ENCODE measurements at places on chromosomes 12 and 14.
A peak's percentile ranks its signal among the peaks of the same experiment; 100 is the strongest.

- DNase-seq: no peak
Observed at GRCh38 chr12:2489275-2489674, 305.5 kb upstream of the FKBP4 start.

- no peak for DNase-seq
Observed at GRCh38 chr12:67689385-67689784, 40.8 kb downstream of the DYRK2 start.

DNA sequence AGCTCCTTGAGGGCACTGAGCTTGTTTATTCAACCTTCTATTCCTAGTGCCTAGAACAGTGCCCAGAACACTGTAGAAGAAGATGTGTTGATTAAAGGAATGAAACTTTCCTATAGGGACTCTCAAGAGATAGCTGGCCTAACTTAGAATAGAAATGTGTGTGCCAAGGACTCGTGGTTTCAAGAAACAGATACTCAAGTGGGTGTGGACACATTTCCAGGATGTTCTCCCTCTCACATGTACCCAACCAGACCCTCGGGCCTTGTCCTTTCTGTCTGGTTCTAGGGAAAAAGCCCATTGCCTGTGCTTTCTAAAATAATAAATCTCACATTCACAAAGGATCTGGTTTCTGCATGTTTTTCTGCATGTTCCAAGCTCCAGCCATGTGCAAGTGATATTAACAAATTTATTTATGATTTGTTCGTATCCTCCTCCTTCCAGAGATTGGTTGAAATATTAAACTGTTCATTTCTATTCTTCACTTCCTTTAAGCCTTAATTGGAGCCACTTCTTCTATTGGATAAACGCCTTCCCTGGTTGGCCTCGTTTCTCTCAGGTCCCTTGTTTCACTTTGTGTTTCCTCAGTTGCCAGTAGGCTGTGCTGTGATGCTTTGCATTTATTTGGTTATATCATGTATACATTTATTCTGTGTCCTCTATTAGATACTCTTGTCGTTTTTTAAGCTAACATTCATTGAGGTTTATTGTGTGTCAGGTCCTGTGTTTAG, 89.8 kb downstream of the CRADD start:
- DNase-seq: no peak

- peak; percentile 12 for DNase-seq
Observed at GRCh38 chr12:30696486-30696885, 817 bp upstream of the IPO8 start.

DNA sequence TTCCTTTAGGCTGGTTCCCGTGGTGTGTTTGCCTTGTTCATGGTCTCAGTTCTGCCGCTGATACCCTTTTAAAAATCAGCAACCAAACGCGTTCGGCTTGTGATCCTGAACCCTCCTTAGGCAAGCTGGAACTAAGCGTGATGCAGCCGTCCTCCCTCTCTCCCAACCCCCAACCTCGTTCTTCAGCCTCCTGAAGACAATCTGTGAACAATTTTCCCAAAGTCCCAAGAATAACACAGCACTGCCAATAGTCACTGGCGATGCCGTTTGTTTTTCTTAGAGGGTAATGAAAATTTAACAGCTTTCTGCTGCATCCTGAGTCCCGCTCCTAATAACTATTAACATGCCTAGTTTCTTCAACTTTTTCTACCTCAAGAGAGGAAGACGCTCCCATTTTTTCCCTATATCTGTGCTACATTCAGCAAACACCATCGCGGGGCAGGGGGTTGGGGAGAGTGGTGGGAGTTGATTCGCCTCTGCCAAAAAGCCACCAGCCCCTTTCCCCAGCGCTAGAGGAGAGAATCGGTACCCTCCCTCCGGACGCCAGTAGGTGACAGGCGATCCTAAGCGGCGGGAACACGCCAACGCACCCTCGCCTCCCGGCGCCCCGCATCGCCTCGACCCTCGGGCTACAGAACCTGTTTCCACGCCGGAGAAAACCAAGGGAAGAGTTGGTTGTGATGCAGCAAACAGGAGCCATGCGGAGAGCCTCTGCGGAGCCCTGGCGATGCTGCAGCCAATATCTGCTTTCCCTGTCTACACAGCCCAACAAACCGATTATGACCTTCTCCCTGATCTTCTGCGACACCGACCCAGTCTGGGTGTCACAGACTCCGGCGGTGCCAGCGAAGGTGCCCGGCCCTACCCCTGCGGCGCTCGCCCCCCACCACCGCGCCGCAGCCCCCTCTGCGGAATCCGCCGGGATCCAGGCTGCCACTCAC, 752 bp downstream of the PRICKLE1 start:
- DNase-seq: peak; percentile 17

DNA sequence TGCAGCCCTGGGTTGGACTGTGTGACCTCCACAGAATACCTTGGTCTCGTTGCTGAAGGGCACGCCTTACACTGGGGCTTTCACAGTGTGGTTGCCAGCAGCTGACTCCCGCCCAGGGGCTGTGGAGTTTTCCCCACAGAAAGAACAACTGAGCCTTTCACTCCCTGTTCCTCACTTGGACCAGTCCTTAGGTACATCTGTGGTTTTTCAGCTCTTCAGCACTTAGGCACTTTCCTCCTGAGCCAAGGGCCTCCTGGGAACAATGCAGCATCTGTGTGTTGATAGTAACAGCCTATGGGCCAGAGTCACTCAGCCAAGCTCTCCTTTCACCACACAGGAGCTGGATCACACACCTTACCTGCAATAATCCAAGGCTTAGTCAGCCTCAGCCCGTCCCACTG, 25.0 kb downstream of the ERP27 start:
- no peak for DNase-seq

- no peak for DNase-seq
Observed at GRCh38 chr12:76694369-76694768, 69.5 kb upstream of the ZDHHC17 start.

DNA sequence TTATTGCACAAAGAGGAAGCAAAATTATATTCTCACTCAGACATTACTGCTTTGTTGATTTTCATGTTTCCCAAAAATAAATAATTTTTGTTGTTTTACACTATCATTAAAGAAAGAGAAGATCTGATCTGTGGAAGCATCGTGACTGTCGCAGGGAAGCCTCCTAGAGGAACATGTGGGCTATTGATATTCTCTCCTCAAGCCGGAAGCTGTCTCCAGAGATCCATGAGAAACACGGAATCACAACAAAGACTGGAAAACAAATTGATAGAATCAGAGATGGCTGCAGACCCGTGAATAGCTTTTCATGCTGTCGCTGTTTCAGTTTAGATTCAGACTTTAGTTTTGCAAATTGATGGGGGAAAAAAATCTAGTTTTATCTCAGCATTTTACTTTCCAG, 235.2 kb upstream of the TMPO start:
- DNase-seq: no peak

GRCh38 chr12:53988541-53989226, 3.7 kb downstream of the HOXC10 start:
- DNase-seq: no peak

DNA sequence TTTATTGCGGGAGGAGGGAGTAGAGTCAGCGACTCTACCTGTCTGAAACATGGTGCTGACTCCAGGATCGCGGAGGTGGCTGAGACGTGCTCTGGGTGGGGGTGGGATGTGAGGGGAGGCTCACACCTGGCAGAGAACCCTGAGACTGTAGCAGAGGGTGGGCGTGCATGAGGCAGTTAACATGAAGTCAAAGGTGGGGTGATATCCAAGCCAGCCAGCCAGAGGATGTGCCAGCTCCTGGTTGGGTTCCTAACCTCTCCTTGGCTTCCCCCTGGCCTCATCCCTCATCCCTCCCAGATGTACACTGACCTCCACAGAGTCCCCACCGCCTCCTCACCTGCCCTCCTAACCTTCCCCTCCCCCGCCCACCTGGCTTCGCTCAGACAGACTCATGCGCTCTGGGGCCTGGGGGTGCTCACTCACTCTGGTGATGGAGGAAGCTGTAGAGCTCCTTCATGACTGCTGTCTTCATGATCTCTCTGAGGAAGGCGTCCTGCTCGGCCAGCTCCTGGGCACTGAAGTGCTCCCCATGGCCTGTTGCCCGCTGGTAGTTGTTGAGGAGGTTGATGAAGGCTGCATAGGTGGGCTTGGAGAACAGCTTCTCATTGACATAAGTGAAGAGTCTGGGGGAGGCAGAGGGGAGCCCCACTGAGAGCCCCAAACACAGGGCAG, 9.3 kb downstream of the ENDOU start:
- DNase-seq: no peak

DNA sequence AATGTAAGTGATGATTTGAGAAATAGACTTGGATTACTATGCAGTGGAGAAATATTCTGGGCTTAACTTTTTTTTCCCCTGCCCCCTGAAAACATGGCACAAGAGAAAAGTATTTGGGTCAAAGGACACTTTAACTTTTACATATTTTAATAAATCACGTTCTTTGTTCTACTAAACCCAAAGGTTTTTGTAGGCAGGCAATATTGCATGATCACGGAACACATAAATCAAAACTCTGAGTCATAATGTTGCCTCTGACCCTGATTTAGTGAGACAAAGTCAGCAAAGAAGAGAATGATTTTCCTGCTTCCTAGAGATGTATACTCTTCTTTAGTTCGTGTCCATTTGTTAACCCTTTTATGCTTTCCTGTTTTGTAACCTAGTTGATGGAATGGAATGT, 38.0 kb downstream of the ABCD2 start:
- DNase-seq: no peak

- DNase-seq: no peak
Observed at GRCh38 chr12:123078120-123078465, 72.8 kb downstream of the PITPNM2 start.

DNA sequence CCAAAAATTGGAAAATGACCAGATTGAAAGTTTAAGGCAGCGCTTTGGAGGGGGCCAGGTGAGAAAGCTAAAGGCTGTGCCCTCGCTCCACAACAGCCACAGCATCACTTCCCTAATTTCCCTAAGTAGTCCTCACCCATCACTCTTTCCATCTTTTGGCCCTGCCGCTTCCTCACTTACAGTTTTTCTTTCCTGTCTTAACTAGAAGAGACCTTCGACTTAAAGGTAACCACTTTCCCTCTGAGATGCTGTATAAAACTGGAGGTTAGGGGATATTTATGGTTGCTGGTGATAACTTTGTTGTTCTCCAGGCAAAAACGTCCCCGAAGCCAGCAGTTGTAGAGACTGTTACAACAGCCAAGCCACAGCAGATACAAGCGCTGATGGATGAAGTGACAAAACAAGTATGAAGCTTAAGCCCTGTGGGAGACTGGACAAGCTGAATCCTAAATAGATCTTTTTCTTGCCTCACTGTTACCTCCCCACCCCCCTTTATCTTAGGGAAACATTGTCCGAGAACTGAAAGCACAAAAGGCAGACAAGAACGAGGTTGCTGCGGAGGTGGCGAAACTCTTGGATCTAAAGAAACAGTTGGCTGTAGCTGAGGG, 4.3 kb downstream of the DDIT3 start:
- DNase-seq: no peak

DNA sequence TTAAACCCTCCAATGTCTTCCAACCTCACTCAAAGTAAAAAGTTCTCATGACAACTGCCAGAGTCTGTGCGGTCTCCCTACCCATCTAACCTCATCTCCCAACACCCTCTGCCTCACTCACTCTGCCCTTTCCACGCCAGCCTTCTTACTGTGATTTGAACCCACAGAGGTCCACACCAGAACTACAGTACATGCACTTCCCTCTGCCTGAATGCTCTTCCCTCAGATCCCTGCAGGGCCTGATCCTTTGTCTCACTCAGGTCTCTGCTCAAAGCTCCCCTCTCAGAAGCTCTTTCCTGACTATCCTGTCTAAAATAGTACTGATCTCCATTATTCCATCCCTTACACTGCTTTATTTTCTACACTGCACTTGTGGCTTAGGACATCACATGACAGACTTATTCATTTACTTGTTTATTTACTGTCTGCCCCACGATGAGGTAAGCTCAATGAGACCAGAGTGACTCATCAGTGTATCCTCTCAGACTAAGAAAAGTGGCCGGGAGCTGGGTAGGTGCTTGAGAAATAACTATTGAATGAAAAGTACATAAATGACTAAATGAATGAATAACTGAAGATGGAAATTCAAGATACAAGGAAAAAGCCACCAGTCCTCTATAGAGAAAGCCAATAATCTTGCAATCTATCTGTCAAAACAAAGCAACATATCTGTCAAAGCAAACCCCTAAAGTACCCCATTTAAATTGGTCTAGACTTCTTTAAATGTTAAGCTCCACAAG, 17.1 kb downstream of the POMT2 start:
- DNase-seq: peak; percentile 24

GRCh38 chr12:110922652-110923051, 2.3 kb upstream of the MYL2 start:
- DNase-seq: no peak
